Amniotic stem cell (primary cell): ENCODE measurements at places on chromosomes 5 and 9.

DNA sequence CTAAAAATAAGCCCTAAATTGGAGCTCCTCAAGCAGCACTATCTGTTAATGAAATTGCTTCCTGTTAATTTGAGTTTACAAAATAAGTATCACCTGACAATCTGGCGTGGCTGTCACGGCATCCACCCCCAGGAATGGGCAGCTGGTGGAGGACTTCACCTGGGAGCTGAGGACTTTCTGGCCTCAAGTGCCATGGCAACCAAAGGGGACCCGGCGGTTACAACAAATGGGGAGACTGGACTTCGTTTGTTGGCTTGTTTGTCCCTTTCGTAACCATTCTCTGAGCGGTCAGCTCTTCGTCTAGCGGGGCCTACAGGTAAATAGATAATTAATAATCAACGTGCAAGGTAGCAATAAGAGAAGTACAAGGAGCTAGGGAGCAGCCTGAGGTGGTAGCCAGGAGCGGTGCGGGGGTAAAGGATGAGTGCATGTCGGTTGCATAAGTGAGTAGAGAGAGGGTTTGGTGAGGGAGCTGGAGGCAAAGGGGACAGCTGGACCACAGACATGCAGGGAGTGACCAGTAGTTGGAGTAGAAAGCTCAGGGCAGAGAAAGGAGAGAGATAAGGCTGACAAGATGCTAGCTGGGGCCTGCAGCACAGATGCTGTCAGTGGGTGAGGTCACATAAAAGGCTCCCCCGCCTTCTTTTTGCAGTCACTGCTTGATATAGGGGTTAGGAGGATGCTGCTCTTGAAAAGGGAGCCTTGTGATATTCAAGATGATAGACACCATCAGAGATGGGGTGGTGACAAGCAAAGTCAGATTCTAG, 62.5 kb downstream of the HSPA4 start:
- no peak for DNase-seq

DNA sequence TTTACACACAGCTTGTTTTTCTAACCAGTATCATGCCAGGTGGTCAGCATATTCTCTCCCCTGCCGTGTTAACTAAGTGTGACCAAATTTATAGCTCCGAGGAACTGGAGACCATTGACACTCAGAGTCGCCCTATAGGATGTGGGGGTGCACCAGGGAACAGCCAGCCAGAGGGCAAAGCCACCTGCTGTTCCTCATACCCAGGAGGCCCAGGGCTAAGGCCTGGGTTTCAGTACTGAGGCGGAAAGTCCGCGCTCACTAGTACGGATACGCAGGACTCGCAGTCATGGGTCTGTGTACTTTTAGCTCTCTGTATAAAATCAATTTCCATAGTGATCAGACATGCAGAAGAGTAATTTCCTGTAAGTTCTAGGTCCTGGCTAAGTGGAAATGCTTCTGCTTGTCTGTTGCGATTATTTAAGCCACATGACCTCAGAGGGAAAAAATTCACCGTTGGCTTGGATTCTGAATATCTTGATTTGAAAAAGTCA, 247.0 kb downstream of the AOPEP start:
- no peak for DNase-seq

DNA sequence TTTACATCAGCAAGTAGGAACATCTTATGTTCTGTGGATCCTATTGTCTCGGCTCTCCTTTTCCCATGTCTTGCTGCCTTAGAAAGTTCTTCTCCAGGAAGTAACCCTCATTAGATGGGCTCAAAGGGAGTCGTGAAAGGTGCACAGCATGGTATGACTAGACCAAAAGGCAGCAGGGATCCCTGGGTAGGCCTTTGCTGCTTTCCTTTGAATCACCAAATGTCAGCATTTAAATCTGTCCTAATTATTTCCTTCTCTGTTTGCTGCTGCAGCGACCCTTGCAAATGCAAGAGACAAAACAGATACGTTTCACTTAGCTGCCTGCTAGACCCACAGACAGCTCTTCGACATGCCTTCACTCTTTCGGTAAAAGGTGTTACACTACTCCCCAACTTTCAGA, 218.4 kb downstream of the ACTL7B start:
- no peak for DNase-seq

GRCh38 chr9:121840838-121841760, 189.7 kb downstream of the DAB2IP start:
- DNase-seq = no peak

DNA sequence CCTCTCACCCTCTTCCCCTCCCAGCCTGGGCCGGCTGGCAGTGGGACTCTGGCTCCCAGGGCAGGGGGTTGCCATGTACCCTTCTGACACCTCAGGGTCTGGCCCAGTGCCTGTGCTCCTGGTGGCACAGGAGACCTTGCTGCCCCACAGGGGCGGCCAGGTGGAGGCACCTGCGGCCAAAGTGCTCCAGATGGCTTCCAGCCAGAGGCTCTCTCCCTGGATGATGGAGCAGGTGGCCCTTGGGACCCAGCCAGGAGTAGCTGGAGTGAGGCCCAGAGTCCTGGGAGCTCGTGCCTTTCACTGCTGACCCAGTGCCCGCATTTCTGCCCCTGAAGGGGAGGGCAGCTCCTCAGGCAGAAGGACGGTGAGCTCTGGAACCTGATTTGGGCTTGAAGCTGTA, 87.3 kb downstream of the NTNG2 start:
- no peak for DNase-seq

DNA sequence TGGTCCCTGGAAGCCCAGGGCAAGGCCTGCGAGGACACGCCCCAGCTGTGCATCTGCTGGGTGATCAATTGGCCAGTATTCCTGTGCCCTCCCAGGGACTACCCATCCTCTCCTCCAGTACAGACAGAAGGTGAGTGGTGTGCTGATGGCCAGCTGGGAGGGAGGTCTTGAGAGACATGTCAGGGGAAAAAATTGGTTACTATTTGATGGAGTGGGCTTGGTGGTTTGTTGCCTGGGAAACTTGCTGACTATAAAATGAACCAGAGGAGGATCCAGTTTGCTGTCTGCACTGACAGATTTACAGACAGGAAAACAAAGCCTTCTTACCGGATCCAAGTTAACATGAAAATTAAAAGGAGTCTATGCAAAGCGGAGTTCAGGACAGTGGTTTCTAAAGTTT, 40.3 kb downstream of the MAP1B start:
- DNase-seq = no peak

- DNase-seq = no peak
These were observed 34.0 kb downstream of the IL6ST start for GRCh38 chr5:55960779-55961178.

GRCh38 chr5:76393035-76393680, 9.9 kb upstream of the IQGAP2 start:
- DNase-seq = no peak

DNA sequence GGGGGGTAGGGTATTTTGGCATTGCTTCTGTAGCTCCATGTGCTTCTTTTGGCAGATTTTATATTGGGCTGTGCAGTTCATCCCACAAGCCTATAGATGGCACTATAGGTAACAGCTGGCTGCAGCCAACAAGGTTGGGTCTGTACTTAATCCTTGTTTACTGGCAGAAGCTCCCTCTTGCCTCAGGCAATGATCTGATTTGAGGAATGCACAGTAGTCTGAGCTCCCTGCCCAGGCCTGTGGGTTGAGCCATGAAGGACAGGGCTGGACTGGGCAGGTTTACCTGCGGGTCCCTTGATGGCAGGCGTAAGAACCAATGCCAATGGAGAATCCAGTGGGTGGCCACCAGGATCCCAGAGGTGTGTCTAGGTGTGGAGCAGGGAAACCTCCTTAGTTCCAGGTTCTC, 11.7 kb upstream of the OR1J2 start:
- DNase-seq = no peak

DNA sequence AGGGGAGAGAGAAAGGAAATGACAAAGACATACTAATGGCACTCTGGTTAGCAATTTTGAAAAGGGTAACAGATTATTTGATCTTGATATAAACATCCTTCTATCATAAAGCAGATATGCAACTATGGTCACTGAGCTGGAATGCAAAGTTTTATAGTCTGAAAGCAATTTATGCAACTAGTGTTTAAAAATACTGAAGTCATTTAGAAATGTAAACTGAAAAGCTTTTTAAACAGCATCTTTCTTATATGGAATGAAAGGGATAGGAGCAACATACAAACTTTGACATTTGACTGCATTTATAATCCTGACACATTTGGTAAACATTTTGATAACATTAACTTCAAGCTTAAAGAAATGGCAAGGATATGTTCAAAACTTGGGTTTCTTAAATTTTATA, 28.7 kb upstream of the ADAMTS19 start:
- DNase-seq = no peak

GRCh38 chr5:132195727-132196126, 31.9 kb downstream of the P4HA2 start:
- DNase-seq = no peak

GRCh38 chr9:124665391-124666058, 105.6 kb downstream of the NR6A1 start:
- DNase-seq = no peak

GRCh38 chr9:13395156-13395555, 115.7 kb upstream of the MPDZ start:
- no peak for DNase-seq

DNA sequence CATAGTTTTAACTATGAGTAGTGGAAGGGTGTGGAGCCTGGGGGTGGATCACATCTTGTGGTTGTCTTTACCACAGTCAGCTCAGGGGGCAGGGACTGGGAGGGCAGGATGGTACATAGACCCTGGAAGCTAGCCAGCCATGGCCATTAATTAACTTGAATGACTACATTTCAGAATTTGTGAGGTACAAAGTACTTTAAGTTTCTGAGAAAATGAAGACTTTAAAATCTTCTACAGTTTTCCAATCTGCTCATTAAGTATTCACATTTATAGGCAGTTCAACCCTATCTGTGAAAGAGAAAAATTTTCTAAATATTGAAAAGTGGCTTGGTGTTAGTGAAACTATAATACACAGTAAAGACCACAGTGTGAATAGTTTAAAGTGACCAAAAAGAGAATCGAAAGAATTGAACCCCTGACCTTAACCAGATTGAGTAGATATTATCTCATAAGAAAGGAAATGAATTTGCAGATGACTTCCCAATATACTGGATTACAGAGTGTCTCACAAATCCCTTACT, 234.2 kb upstream of the MEF2C start:
- DNase-seq = no peak

- DNase-seq = no peak
These were observed 782.8 kb upstream of the ACO1 start for GRCh38 chr9:31601666-31602065.

- no peak for DNase-seq
These were observed 86.9 kb upstream of the ERCC6L2 start for GRCh38 chr9:95788521-95788991.

DNA sequence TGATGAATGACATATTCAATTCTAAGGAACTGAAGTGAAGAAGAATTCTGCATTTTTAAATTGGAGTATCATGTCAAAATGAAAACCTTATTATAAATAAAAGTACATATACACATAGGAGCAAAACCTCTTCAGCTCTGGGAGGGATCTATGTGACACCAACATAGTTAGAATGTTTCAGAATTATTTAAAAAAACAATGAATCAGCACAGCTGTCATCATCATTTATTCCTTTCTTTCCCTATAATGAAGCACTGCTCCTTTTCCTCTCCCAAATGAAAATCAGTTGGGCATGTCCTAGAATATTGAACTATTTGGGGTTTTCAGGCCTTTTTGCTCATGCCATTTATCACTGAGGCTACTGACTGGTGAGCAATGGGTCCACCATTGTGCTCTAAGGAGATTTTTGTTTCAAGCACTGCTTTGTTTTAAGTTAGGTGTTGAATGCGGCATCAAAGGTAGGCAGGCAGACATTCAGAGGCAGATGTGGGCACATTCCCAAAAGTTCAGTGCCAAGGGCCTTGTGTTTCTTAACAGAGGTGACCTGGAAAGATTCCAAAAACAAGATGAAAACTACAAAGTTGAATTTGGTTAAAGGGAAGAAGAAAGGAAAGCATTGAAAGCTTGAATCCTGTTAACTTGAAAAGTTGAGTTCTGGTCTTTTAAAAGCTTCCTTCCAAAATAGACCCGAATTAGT, 126.4 kb upstream of the ADAMTSL1 start:
- DNase-seq = no peak

- no peak for DNase-seq
These were observed 39.6 kb upstream of the ELL2 start for GRCh38 chr5:96001262-96001661.

DNA sequence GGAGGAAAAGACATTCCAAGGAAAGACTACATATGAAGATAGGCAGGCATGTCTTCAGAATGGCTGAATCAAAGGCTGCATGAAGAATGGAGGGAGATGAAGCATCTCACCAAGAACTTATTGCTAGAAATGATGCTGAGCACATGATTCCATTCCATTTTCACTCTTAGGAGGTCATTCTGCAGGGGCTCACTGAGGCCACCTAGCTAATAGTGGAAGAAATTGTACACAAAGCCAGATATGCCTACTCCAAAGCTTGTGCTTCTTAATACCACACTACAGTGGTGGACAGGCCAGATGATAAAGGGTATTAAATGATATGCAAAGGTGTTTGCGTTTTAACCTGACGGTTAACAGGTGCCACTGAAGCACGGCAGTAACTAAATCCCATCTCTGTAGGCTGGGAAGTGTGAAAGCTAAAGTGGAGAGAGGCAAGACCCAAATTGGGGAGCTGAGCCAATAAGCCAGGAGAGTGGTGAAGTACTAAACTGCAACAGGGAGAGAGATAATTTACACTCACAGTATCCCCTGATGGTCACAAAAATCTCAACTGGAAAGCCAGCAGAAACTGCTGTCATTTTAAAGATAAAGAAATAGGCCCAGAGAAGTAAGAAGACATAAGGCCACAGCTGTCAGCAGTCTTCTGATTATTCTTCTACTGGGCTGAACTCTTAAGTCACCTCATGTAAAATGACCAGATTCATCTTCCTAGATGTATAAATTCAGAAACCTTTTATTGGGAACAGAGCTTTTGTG, 14.6 kb downstream of the NDUFA8 start:
- no peak for DNase-seq
